ENCODE measurements at places on chromosomes 4 and X.

DNA sequence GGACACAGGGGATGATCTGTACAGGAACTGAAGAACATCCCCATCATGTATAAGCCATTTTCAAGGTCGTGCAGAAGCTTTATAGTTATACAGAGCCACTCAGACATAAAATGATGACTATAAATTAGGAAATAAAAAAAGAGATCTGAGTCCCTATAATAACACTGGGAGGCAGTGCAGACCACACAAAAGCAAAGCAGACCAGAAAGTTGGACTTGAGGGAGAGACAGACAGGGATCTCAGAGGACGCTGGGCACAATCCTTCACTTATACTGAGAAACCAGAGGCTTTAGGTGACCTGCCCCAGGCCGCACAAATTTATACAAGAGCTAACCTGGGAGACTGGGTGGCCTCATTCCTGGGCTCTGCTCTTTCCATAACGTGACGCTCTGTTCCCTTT, 70.5 kb downstream of the HADH start:
- DNase-seq = no peak

GRCh38 chr4:24747234-24747975, 48.0 kb upstream of the SOD3 start:
- no peak for DNase-seq

- no peak for DNase-seq
Observed at GRCh38 chr4:136992032-136992431, 540.3 kb downstream of the PCDH18 start.

DNA sequence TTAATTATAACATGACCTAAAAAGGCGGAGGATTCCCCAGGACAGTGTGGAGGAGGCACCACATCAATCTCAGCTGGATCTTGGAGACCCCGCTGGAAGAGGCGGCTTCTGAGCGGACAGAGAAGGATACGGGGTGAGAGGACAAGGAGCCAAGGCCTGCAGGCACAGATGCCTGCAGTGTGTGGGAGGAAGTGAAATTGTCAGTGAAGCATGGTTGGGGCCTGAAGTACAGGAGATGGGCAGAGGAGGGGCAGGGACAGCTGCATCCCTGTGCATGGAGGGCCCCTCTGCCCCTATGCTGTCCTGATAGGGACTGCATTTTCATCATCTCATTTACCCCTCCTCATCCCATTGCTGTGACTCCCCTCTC, 1.7 kb upstream of the SLC2A9 start:
- DNase-seq = no peak

GRCh38 chrX:4484266-4484665, 770.8 kb upstream of the PRKX start:
- DNase-seq = no peak

GRCh38 chr4:174464949-174465348, 57.3 kb downstream of the HPGD start:
- no peak for DNase-seq

- DNase-seq = no peak
Observed at GRCh38 chr4:40305328-40306170, 29.6 kb upstream of the CHRNA9 start.

GRCh38 chrX:132505116-132505515, 16.3 kb upstream of the MBNL3 start:
- DNase-seq = no peak

GRCh38 chr4:74675673-74676279, 118.5 kb downstream of the BTC start:
- DNase-seq = no peak

DNA sequence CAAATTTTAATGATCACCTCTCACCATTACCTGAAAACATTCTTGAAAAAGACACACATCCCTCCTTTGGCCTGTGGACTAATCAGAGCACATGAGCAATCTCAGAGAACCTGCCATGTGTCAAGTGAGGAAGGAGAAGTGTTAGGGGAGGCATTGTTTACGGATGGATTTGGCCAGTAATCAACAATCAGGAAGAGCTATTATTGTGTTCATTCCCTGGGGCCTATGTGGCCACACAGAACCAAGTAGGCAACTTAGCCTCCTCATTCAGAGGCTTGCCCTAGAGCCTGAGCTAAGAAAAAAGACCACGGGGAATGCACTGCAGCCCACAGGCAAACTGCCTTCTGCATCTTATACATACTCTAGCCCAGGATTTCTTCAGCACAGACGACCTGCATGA, 40.6 kb upstream of the DOCK11 start:
- no peak for DNase-seq

DNA sequence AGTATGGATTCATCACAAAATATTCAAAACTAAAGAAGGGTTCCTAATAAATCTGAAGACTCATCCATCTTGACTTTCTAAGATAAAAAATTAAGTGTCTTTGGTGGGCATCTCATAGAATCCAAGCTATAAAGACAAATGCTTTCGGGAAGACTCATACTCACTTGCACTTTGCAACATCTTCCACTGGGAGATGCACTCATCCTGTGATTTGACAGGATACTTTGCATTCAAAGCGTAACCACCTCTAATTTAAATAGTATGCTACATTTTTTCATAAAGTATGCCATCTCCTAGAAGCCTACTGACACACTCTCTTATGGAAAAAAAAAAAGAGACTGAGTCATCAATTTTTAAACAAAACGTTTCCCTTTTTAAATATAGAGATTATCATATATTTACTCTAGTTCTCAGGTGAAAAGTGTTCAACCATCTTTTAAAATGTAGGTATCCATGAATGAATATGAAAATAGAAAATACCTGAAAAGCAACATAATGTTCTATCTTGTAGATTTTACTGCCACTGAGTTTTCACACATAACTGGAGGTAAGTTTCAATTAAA, 119.6 kb downstream of the KLHL13 start:
- DNase-seq = no peak

- DNase-seq = no peak
Observed at GRCh38 chr4:158302076-158302866, 92.0 kb downstream of the TMEM144 start.

Measured in activated T-helper 2 cell treated with anti-CD3 and anti-CD28 coated beads, Interferon-gamma antibody, Interleukin-2, Interleukin-4, amounts not matched to agents 10 μg/mL and 5 μg/mL and 100 μg/mL, durations not matched to agents 14 hours and 24 hours and 36 hours (primary cell).